ENCODE measurements at places on chromosomes 6 and 20.

DNA sequence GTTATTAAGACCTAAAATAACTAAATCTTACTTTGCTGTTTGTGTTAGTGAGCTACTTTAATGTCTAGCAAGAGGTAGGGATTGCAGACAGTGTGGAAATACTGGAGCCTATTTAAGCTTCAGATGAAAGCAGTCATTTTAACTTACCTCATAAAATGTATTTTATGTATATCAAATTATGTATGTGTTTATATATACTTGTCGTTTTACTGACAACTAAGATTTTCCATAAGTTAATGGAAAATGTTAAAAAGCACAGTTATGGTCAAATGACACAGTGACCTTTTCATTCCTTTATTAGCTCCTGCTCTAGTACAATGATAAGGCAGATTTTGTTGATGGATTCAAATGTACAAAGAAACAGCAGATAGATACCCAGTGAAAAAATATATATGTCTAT, 34.6 kb downstream of the QKI start:
- no peak for DNase-seq

- no peak for DNase-seq
These were observed 10.8 kb downstream of the HBS1L start for GRCh38 chr6:135043846-135044245.

DNA sequence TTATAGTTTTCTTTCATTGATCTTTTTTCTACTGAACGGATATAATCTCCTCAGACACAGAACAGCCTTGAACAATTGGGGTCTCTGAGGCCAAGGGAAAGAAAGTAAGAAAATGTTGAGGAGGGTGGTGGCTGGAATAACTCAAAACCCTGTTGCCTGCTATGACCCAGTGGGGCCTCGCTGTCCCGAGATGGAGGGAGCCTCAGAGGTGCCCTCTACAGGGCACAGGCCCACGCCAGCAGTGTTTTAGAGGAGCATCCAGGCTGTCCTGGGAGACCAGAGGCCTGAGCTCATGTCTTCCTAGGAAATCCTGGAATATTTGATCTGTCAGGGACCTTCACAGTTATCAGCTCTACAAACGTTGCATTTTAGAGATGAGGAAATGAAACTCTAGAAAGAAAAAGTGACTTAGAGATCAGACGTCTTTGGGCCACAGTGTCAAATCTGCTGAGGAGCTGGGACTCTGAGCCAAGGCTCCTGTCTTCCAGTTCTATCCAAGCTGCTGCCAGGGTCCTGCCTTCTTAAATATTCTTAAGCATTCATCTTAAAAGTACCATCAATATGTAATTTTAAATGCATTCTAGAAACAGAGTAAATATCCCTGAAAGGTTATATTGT, 26.3 kb downstream of the ALDH5A1 start:
- DNase-seq: peak; percentile 36

DNA sequence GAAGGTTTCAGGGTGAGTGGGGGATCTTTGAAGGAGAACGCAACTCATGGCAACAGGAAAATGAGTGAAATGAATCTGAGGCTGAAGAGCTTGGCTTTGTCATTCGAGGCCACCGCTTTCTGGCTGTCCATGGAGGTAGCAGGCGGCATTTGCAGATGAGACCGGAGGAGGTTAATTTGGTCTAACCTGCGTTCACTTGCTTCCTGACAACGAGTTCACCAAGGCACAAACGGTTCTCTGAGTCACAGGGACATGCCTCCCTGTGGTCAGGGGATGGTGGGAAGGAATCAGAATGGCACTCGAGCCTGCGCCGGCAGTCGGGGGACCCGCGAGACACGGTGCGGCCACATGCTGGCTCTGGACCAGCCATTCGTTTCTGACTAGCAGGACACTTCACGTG, 75.0 kb downstream of the IRF4 start:
- DNase-seq: no peak

DNA sequence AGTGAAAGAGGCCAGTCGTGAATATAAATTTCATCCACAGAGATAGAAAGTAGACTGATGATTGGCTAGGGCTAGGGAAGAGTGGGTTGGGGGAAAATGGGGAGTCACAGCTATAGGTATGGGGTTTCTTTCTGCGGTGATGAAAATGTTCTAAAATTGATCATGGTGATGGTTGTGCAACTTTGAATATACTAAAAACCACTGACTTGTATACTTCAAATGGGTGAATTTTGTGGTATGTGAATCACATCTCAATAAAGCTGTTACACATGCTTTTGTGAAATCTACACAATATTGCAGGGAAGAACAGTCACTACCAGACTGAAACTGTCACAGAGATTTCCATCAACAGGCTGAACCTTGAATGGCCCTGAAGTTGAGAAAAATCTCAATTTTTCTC, 61.5 kb downstream of the LYRM4 start:
- no peak for DNase-seq

- DNase-seq: no peak
These were observed 90.9 kb downstream of the FOXO3 start for GRCh38 chr6:108651340-108652227.

- no peak for DNase-seq
These were observed 1025.4 kb downstream of the EYS start for GRCh38 chr6:64681416-64682160.

GRCh38 chr6:129673748-129674147, 36.2 kb downstream of the ARHGAP18 start:
- DNase-seq: no peak

DNA sequence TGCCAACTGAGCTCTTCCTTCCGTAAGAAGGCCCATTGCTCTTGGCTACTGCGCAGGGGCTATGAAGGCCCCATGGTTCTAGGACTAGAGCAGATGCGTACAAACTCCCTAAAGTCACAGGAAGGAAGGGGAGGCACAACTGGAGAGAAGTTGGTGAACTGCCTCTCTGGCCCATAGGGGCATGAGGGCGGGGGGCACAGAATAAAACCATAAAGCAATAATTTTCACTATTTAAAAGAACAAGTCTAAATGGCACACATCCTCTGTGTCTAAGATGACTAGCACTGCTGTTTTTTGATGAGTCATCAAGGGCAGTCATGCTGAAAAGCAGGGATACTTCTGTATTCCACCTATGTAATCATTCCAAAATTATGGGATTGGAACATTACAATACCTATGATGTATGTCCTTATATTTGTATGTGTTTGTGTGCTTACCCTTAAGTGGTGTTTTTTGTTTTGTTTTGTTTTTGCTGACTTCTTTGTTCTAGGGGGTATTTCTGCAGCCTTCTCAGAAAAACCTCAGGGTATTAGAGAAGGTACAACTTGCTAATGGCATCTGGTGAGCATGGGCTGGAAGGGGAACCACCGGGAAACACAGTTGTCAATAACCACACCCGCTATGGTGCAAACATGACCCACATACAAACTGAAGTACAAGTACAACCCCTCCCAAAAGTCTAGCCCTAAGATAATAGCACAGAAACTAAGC, 36.9 kb downstream of the B4GALT5 start:
- peak; percentile 68 for DNase-seq

DNA sequence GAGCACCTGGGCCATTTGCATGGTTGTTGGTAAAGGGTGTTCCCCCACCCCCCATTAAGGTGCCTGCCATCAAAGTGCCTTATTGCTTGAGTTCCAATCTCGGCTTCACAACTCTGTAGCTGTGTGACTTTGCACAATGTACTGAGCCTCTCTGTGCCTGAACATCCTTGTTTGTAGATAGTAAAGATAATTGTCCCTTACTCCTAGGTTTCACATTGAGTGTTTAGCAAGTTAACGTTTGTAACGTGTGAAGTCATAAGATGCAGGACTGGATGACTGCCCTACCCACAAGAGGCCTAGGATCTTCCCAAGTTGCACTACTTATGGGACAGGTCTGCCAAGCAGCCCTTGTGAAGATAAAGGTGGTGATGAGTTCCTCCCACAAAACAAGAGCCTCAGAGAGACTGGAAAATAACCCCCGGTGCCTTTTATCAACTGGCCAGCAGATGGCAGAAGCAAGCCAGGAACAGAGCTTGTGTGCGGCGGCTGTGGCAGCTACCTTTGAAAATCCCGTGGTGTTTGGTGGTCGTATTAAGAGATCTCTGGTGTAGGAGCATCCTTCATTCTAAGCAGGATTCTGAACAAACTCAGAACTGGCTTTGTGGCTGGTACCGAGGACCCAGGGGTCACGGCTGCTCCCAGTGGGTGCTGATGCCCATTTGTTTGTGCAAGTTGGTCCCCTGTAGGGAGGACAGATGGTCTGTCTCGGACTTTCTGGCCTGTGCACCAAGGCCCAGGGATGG, 99.1 kb downstream of the CDH26 start:
- peak; percentile 62 for DNase-seq

DNA sequence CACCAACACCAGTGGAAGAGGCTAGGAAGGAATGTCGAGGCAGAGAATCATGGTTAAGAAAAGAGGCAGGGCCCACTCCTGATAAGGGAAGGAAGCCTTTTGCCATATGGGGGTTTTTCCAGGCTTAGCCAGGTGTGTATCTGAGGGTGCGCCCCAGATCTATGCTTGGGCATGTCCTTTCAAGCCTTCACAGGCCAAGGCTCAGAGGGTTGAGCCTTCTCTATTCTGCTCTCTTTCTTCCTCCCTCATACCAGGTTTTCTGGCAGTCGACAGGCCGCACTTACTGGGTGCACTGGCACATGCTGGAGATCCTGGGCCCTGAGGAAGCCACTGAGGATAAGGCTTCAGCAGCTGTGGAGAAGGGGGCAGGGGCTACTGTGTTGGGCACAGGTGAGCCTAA, 4.7 kb downstream of the CUL9 start:
- no peak for DNase-seq

- peak; percentile 23 for DNase-seq
These were observed 220.2 kb upstream of the EXOC2 start for GRCh38 chr6:912871-913835.

DNA sequence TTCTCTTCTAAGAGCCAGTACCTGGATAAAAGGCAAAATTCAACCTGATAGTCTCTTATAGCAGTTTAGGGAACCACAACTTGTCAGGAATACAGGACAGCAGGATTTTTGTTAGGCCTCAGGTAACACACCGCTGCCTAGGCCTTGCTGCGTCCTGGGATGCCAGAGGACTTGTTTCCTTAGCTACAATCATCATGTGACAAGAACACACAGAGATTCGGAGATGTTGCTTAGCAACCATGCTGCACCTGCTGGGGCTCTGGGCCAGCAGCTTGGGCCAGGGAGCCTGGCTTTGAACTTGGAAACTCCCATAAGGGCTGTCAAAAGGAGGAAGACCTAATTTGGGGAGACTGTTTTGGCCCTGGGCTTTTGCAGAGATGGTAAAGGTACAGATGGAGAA, 36.1 kb upstream of the CHD6 start:
- DNase-seq: no peak

- no peak for DNase-seq
These were observed 26.4 kb downstream of the MRS2 start for GRCh38 chr6:24429146-24429545.

DNA sequence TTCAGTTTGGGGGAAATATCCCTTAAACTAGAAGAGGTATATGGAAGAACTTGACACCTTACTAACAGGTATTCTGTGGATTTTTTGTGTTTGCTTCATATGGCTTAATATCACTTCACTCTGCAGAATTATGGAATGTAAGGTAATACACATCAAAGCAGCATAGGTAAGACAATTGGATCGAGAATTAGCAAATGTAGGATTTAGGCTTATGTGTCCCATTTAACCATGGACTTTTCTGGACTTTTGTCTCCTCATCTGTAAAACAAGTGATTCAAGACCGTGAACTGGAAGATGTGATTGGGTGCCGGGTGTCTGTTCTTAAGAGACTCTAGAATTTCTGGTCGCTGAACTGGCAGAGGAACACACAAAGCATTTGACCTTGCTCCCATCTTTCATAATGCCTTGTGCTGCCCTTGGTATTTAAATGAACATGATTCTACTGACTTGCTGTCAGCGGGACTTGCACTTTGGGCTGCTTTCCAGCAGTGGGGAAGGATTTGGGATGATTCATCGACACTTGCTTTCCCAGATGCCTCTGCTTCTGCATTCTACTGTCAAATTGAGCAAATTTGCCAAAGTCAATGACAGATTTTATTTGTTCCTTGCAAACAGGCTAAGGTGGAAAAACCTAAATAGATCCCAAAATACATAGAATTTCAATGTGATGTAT, 199.8 kb downstream of the PLCB1 start:
- DNase-seq: peak; percentile 85

GRCh38 chr6:101544286-101544685, 150.8 kb downstream of the GRIK2 start:
- peak; percentile 28 for DNase-seq

GRCh38 chr6:52531396-52531795, 45.5 kb downstream of the TRAM2 start:
- DNase-seq: no peak

GRCh38 chr6:3965071-3965718, 113.7 kb downstream of the FAM217A start:
- DNase-seq: peak; percentile 63

DNA sequence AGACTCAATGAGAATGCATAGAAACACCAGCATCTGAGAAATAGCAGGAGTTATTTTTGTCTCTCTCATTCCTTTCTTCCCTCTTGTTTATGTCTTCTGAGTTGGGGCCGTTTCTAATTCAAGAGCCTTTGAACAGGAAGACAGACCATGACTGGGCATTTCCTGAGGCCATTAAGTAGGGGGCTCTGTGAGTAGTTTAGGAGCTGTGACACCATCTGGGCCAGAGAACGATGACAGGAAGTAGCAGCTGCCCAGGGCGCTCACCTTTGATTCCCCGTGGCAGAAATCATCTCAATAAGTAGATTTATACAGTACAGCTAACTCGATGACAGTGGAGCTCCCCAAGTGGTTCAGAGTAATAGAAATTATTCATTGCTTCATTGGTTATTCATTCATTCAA, 298.4 kb upstream of the PLN start:
- no peak for DNase-seq

GRCh38 chr6:118387921-118388701, 160.0 kb upstream of the PLN start:
- DNase-seq: peak; percentile 90

DNA sequence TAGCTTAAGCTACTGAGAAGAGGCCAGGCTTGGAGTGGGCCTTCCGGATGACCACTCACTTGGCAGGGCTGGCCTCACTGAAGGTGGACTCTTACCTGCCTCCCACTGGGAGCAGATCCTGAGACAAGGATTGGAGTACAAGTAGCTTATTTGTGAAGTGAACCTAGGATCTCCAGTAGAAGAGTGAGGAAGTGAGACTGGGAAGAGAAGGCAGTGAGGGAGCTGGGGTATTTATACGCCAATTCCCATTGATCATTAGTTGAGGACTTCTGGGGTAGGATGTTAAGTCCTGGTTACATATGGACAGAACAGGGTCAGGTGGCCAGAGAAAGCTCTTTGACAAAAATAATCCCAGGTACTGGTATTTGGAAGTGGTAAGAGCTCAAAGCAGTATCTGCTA, 32.3 kb upstream of the RNF24 start:
- DNase-seq: no peak

GRCh38 chr6:55034752-55035151, 139.6 kb upstream of the HCRTR2 start:
- no peak for DNase-seq

GRCh38 chr6:162907876-162908481, 180.2 kb downstream of the PACRG start:
- DNase-seq: peak; percentile 49

Data from RPMI7951 (cell line).